ENCODE measurements at places on chromosomes 6 and 20.

DNA sequence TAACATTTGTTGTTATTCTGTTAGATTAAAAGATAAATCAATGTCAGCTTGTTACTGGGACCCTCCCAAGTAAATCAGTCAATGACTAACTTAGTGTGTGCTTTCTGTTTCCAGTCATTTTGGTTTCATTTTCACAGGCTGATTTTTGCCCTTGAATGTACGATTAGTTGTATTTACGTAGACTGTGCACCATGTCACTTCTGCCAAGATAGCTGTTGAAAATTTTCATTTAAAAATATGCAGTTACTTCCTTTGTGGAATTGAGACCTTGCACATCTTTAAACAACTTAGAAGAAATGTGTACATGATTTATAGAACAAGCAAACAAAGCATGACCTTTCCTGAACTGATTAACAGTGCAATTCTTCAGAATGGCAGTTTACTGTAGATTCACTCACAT lies 944.8 kb upstream of the CITED2 start:
- peak; percentile 10 for DNase-seq

DNA sequence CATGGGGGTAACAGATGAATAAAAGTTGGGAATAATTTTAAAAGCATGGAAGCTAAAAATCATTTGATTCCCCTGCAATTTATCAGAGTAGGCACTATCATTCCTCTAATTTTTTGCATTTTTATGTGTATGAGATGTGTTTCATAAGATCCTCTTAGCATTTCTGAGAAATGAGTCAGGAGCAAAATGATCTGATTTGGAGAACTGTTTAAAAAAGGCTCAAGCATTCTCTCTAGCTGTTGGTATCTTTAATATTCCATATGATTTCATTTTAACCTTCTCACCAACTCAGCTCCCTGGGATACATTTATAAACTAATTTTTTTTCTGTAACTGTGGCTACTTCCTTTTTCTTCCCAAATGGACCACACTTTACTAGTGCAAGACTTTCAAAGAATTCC lies 60.9 kb downstream of the MCHR2 start:
- DNase-seq, result no peak

DNA sequence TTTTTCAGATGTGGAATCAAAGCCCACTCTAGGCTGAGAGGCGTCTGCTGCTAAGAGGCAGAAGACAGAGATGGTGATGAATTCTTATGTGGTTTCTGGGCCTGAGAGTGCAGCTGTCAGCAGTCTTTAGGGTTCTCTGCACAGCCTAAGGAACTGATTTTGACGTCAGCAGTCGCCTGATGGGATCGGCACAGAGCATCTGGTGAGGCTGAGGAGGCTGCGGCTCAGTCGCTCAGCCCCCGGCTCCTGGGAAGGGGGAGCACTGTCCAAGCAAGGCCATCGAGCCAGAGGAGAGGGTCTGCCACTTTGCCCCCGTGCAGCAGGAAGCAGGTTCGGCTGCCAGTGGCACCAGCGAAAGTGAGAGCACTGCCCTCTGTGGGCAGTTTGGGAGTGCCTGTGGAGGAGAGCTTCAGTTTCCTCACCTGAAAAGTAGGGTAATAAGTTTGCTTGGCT lies 92.5 kb downstream of the TCP11 start:
- no peak for DNase-seq

GRCh38 chr6:144008120-144008811 lies at the start of gene PLAGL1:
Gene PLAGL1 (minus strand): TSS chr6:144008259. CDS start chr6:143948136, 60,123 bp downstream.
- DNase-seq, result peak; percentile 79

- no peak for DNase-seq
These were observed 42.3 kb upstream of the MRPS10 start for GRCh38 chr6:42259841-42260395.

- no peak for DNase-seq
These were observed 37.0 kb downstream of the TMEM181 start for GRCh38 chr6:158596861-158597260.

DNA sequence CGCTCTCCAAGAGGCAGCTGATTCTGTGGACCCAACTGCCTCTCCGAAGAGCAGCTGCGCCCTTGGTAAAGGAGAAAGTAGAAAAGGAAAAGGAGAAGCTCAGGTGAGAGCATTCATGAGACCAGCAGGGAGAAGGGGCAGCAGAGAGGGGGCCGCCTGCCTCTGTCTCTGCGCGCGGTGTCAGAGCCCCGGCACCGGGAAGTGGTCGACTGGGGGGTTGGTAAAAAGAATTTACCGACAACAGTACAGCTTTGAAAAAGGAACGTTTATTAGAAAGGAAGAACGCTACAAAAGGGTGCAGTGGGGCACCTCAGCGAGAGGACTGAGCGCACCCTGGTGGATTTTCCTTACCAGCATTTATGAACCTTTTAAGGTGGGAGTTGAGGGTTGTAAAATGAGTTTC lies 61.9 kb downstream of the GPR6 start:
- DNase-seq, result peak; percentile 32

DNA sequence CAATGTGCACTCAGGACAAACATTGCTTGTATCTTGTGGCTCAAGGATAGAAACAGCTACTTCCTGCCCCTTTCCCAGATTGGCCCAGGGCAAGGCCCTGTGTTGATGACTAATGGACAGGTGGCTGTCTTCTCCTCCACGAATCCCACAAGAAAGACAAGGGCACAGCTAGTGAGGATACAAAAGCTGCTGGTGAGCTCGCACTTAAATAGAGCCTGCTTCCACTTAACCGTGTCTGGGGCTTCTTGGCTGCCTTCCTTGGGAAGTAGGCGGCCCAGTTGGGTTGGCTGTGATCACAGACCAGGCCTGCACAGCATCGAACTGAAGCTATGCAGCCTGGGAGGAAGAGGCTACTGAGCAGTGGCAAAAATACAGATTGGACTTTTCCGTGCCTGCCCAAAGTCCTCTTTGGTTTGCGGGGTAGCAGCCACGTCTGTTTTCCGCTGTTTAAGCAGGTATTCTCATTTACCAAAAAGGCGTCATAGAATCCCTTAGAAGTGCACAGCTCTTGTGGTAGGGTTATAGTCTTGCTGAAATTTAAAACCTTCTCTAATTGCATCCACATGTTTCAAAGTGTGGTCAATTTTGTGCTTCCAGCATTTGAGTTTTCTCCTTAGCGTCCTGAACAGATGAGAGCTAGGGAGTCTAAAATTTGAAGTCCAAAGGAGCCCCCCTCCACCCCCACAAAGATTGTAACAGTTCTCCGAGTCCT lies 23.0 kb upstream of the NAA20 start:
- no peak for DNase-seq

- no peak for DNase-seq
These were observed 189.7 kb downstream of the LRFN2 start for GRCh38 chr6:40397287-40398033.

DNA sequence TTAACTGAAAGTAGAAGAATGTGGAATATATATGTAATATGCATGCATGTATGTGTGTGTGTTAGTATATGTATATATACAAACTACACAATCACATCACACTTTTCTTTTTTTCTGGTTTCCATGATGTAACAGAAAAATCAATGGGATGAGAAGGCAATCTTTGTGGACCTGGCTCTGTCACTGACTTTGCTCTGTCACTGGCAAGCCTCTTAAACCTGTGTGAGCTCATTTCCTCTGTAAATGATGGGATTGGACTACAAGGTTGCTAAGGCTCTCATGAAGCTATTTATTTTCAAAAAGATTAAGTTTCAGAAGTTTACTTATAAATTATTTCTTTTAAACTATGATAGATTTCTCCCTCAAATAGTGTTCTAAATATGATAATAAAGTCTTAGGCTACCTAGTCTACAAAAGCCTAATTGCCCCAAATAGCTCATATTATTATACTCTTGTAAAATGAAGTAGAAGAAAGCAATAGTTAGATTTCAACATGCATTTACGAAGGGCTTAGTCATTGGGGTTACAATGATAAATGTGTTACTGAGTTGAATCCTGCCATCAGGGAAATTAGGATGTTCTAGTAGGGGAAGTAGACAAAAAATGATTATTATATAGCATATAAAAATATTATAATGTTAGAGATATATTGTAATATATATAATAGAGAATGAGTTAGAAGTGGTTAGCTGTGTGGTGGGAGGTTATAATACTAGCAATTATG lies 129.3 kb downstream of the AFG1L start:
- no peak for DNase-seq

- DNase-seq, result no peak
These were observed 6.9 kb downstream of the ZMYND8 start for GRCh38 chr20:47349365-47350180.

DNA sequence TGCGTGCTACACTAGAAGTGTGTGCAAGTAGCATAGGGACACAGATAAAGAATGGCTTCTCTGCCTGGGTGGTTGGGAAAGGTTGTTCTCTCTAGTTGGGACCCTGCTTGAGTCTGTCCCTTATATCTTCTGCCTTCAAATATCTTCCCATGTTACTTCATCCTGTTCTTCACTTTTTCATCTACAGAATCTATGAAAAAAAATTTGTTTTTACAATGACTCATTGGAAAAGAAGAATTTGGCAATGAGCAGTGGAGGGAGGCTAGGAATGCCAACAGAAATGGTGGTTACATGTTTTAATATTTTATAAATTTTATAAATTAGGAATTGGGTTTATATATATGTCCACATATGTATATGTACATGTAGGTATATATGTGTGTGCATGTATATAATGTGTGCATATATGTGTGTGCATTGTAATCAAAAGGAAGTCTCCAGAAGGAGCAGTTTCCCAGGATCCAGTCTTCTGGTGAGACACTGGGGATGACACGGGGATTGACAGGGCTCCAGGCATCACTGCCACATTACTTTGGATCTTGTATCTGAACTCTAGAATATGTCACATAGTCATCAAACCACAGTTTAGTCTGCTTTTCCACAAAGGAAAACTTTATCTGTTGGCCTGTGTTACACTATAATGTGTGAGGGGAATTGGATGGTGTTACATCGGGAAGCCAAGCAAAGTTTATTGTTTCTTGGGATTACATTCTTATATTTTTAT lies 75.3 kb upstream of the RIPOR2 start:
- no peak for DNase-seq

DNA sequence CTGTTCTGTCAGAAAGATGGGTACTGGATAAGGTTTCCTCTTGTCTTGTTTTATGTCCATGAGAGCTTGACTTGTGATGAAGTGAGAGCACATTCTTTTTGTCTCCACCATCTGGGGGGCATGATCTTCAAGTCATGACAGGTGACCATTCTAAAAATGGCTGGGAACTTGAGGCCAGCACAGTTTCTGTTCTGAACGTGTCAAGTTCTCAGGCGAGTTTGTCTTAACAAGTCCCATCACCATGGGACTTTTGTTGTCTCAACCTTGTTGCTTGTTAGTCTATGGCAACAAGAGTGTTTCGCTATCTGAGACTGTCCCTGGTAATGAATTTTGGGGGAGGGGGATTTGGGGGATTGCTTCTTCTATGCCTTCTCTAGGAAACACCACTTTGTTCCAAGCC lies 25.6 kb upstream of the ENPP4 start:
- peak; percentile 16 for DNase-seq

- no peak for DNase-seq
These were observed 778 bp upstream of the LOC128125822 start for GRCh38 chr6:63571361-63572043.

DNA sequence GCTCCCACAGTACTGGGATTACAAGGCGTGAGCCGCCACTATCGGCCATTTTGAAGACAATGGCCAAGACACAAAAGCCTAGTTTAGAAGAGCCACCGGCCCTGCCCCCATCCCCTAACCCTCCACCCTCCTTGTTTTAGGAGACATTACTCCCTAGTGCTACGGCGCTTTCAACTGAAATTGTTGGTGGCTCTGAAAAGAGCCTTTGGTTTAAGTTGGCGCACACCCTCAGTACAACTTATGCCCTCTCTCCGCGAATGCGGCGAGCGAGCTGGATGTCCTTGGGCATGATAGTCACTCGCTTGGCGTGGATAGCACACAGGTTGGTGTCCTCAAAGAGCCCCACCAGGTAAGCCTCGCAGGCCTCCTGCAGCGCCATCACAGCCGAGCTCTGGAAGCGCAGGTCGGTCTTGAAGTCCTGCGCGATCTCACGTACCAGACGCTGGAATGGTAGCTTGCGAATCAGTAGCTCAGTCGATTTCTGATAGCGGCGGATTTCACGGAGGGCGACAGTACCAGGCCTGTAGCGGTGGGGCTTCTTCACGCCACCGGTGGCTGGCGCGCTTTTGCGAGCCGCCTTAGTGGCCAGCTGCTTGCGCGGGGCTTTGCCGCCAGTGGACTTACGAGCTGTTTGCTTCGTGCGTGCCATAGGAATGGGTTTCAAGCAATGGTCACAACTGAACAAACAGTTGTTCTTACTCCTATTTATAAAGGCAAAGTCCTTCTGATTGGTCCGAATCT lies 114.9 kb upstream of the BTN3A2 start:
- no peak for DNase-seq

DNA sequence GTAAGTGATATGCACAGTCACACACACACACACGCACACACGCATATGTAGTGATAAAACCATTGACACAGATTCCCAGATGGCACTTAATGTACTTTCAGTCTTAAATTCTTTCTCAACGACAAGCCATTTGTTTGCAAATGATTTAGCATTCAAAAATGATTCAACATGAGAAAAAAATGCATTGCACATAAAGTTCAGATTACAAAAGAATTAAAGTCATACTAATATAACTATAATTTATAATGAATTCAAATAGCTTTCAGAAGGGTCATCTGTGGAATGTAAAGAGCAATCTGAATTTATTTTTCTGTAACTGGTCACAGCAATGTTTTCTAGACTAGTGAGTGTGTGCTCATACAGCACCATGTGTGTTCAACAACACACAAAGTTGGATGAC lies 521.6 kb upstream of the ZNF337 start:
- no peak for DNase-seq

GRCh38 chr6:155882527-155883333 lies 427.1 kb upstream of the NOX3 start:
- DNase-seq, result peak; percentile 19

- peak; percentile 74 for DNase-seq
These were observed 469 bp downstream of the SYNJ2 start for GRCh38 chr6:157982102-157982562.

DNA sequence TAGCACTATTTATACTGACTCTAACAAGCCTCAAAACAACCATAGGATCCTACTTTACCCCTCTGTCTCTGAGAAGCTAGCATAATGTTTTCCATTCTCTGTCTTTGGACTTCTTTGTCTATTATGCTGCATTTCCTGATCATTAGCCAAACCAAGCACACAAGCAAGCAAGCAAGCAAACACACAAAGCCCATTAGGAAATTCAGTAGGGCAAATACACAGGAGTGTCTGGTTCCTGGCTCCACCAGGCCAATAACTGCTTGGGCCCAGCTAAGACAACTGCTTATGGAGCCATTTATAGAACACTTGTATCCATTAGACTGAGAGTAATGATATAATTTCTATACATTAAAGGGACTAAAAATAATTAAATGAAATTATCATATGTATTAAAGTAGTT lies 952.9 kb upstream of the EPHA7 start:
- DNase-seq, result no peak

GRCh38 chr20:32962053-32962452 lies 42.2 kb downstream of the SUN5 start:
- DNase-seq, result no peak

DNA sequence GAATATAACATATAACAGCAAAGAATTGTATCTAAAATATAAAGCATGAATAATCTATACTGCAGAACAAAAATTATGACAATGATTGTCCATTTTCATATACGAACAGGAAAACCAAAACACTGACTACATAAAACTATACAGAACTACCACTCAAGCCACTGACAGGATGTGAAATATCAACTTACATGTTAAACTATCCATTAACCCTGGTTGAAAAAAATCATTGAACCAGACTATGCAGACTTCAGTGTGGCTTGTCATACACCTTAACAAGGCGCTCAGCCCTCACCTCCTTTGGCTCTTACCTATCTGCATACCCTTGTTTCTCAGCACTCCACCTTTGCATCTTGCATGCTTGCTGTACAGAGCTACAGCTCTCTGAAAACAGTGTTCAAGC lies 34.9 kb downstream of the ASCC3 start:
- DNase-seq, result no peak

GRCh38 chr20:45266977-45267376 lies 12.6 kb upstream of the SLPI start:
- DNase-seq, result no peak
